ENCODE measurements at places on chromosomes 3 and 15.

GRCh38 chr15:75455424-75455981, 4.0 kb upstream of the SIN3A start:
- peak; percentile 86 for DNase-seq

- no peak for DNase-seq
Observed at GRCh38 chr15:89917442-89918101, 4.8 kb upstream of the ARPIN start.

GRCh38 chr15:85692873-85693272, 101.9 kb downstream of the KLHL25 start:
- peak; percentile 32 for DNase-seq

DNA sequence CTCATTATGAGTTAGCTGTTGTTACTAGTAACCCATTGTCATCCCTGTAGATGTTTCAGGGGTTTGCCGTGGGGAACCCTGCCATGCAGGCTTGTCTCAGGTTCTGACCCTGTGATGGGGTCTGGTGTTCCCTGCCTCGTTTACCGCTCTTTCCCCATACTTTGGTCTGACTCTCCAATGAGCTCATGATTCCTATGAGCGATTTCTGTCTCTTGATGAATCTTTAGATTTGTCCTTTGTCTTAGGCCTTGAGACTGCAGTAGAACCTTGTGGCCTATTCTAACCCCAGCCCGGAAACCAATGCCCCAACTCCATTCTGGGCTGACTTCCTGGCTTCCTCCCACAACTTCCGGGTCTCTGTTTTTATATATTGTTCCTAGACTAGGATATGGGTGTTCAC, 11.3 kb upstream of the IQGAP1 start:
- DNase-seq: peak; percentile 44

DNA sequence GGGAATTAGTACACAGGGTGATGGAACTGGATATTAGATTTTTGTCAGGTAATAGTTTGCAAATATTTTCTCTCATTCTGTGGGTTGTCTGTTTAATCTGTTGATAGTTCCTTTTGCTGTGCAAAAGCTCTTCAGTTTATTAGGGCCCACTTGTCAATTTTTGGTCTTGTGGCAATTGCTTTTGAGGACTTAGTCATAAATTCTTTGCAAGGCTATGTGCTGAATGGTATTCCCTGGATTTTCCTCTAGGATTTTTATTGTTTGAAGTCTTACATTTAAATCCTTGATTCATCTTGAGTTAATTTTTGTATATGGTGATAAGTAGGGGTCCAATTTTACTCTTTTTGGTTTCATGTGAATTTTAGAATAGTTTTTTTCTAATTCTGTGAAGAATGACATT, 111.3 kb downstream of the ARRDC4 start:
- no peak for DNase-seq

- no peak for DNase-seq
Observed at GRCh38 chr3:195285372-195285771, 14.4 kb upstream of the XXYLT1 start.

- no peak for DNase-seq
Observed at GRCh38 chr3:119933207-119933606, 151.3 kb downstream of the NR1I2 start.

GRCh38 chr3:187952849-187953248, 201.1 kb upstream of the LPP start:
- no peak for DNase-seq

GRCh38 chr3:156751461-156752025, 74.6 kb upstream of the LEKR1 start:
- no peak for DNase-seq

DNA sequence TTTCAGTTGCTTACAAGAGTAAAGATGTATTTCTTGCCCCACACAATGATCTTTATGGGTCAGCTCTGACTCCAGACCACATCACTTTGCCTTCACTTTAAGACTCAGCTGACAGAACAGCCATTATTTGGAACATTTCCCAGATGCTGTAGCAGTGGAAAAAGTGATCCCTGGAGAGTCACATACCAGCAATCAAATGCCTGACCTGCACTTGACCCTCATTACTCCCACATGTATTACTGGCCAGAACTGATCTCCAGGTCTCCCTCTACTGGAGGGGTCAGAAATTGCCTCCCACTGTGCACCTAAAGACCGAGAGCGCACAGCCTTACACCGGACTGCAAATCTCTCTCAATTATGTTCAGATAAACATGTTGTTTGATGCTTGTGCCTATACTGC, 88.6 kb upstream of the ZNF385D start:
- no peak for DNase-seq

DNA sequence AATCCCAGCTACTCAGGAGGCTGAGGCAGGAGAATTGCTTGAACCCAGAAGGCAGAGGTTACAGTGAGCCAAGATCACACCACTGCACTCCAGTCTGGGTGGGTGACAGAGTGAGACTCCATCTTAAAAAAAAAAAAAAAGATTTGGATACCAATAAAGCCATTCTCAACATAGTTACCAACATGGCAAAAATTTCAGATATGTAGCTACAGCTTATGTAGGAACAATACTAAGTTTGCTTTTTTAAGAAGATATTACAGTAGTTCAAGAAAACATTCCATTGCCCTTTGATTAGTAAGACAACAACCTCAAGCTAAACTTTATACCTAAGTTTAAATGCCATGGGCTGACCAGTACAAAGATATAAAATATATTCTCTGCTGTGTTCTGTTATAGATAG, 34.4 kb downstream of the ZNF106 start:
- no peak for DNase-seq

DNA sequence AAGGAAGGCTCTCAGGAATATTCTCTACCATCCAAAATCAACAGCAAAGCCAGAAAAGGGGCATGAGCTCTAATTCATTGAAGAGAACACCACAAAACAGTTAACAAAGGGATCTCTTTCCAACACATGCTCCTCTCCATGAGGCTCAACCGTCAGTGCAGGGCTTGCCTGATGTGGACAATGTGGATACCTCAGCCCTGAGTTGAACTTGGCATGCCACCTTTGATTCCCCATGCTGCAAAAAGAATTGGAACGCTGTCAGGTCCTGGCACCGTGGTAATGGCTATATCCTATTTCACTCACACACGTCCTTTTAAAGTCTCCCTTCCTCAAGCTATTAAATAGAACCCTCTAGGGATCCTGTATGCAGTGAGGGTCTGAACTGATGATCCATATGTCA, 30.7 kb upstream of the IP6K2 start:
- no peak for DNase-seq

- DNase-seq: no peak
Observed at GRCh38 chr3:99910752-99911290, 93.2 kb downstream of the CMSS1 start.

DNA sequence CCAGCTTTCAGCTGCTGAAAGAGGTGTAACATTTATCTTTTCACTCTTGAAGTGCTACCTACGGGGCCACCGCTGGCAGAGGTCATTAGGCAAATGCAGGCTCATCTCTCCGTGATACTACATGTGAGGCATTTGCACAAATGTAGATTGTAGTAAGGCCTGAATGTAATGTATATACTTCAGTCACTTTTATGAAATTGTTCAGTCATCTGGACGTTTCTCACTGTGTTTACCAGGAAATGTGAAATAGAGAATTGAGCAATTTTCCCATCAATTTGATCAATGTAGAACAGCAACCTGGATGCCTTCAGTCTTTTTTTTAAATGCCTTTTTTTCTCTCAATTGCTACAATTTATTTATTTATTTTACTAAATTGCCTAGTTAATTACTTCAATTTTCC, 368.3 kb upstream of the AZI2 start:
- DNase-seq: no peak

GRCh38 chr3:13650210-13651056, 101.5 kb downstream of the FBLN2 start:
- peak; percentile 73 for DNase-seq

GRCh38 chr15:69091654-69092053, 68.8 kb upstream of the GLCE start:
- DNase-seq: no peak

GRCh38 chr3:68033867-68034266, 379.5 kb upstream of the SUCLG2 start:
- DNase-seq: no peak

DNA sequence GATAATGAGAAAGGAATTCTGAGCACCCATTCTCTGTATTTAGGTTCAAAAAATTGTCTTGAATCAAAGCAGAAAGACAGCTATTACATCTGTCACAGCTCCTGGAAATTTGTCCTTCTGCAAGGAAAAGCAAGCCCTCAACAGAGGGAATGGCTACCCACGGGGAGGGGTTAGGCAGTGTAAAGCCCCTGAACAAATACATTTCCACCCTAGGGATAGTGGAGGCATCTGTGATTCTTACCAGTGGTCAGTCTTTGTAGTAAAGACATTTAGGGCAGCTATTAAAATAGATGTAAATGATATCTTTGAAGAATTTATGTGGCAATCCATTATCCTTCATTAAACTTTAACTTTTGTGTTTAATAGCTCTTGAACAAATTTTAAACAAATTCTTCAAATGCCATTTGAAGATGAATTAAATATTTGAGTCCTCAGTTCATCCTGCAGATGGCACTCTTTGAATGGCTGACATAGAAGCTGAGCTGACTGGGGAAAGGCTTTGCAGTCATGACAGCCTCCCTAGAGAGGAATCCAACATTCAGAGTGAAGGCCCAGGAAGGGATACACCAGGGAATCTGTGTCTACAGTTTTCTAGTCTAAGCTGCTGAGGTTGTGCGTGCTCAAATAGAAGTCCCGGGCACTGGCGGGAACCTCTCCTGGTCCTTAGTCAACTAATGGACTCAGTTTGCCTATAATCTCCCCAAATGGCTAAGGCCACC, 359.7 kb upstream of the ROPN1 start:
- no peak for DNase-seq

GRCh38 chr15:70435872-70436271, 327.5 kb downstream of the UACA start:
- DNase-seq: no peak

DNA sequence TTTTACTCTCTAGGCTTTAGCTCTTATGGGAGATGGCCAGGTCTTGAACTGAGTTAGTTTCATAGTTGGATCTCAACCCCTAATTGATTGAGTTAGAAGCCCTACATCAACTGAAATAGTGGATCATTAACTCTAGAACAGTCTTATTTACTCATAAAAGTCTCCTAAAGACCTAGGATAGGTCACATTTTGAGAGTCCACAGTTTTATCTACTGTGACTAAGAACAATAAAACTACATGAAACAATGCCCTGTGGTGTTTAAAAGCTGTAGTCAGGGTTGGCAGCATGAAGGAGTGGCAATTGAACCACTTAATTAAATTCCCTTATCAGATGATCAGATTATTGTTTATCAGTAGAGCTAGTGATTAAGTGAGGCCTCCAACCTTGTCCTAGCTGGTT, 22.2 kb upstream of the IDH2 start:
- DNase-seq: no peak

- DNase-seq: no peak
Observed at GRCh38 chr3:35383216-35383615, 256.1 kb upstream of the ARPP21 start.

- DNase-seq: no peak
Observed at GRCh38 chr3:190582667-190583066, 68.8 kb downstream of the IL1RAP start.

DNA sequence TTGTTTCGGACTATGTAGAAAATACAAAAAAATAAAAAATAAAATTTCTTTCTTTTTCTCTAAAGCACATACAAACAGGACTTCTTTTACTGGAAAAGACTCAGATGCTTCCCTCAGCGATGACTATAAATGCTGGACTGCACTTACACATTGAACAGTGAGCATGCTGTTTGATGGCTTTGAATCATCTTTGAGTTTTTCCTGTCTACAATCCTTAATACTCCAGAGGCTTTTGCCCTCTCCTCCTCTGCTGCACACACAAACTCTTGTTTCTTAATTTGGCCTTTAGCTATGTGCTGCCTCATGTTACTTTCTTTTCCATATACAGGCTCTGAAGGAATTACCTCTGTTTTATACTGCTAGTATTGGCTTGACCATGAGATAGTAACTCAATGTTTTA, 575.1 kb downstream of the EPHA3 start:
- no peak for DNase-seq

DNA sequence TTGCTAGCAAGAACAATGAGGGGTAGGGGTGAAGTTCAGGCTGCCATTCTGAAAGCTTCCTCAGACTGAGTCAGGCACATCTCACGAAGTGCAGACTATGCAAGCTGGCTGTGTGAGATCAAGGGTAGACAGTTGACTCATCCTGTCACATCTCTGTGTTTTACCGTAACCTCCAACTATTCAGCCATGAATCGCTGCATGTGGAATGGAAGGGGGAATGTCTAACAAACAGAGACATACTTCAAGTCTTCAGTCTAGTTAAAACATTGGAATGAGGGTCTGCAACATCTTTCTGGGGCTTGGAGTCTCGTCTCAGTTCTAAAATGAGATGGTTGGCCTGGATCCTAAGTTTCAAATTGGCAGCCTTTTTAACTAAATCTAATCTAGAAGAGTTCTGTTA, 25.9 kb downstream of the AGTR1 start:
- no peak for DNase-seq

DNA sequence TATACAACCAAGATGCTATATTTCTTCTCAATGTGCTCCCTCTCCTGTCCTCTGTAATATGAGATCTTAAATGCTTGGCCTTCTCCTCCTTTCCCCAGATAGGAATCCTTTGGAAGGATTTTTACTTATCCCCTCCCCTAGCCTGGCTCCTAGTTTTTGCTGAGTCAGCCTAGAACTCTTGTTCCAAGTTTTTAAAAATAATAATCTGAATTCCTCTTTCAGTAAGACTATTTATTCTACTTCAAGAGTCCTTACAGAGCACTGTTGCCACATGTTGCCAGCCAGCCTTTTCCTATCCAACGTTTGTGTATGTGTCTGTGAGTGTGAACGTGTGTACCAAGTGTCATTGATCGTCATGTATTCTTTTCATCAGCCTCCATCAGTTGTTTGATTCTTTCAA, 11.0 kb upstream of the KCNMB2 start:
- no peak for DNase-seq

- DNase-seq: no peak
Observed at GRCh38 chr3:115350606-115351005, 203.5 kb upstream of the ZBTB20 start.

DNA sequence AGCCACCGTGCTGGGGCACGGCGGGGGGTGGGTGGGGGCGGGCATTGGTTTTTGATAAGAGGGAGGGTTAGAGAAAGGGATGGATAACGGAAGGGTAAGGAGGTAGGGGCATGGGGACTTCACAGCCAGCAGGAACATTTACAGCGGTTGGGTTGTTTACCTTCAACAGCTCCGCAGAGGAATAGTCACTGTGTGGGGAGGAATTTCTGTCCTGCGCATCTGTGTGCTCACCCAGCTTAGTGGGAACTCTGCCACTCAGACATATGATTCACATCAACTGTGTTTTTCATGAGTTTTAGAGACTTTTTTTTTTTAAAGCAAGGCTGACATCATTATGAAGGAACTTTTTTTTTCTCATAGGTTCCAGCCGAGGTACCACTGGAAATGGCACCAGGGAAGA, 19.6 kb downstream of the CHRD start:
- DNase-seq: no peak

GRCh38 chr15:72700076-72700475, 14.1 kb downstream of the BBS4 start:
- no peak for DNase-seq
